ENCODE measurements at places on chromosomes 7 and 10. TPM values are rescaled to one million over a fixed set of nuclear protein-coding genes. Genes with fewer than 3 reads are reported as not detected.

The HECW1 gene
- 10.5 TPM for total RNA-seq

The LYZL2 gene
- total RNA-seq, result not detected

DNA sequence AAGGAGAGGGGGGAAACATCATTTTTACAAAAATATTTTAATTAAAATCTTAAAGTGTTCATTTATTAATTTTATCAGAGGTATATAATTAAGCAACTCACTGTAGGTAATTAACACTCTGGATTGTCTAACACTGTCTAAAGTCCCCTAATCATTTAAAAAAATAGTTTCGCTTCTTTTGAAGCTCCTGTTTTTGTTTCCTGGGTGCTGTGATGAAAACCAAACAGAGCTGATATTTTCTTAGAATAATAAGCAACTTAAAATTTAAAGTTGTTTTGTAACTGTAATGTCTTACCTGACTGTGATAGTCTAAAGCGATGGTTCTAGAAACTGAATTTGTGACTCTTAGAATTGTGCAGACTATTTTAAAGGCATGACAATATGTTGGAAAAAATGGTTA is 961.0 kb downstream of the GATA3 start:
- no peak overlapping the region for H3K4me3 ChIP-seq
- no peak for DNase-seq
- H3K4me1 ChIP-seq, result no peaks in the 10 kb centered on the region
- H3K36me3 ChIP-seq, result no peaks in the 10 kb centered on the region

DNA sequence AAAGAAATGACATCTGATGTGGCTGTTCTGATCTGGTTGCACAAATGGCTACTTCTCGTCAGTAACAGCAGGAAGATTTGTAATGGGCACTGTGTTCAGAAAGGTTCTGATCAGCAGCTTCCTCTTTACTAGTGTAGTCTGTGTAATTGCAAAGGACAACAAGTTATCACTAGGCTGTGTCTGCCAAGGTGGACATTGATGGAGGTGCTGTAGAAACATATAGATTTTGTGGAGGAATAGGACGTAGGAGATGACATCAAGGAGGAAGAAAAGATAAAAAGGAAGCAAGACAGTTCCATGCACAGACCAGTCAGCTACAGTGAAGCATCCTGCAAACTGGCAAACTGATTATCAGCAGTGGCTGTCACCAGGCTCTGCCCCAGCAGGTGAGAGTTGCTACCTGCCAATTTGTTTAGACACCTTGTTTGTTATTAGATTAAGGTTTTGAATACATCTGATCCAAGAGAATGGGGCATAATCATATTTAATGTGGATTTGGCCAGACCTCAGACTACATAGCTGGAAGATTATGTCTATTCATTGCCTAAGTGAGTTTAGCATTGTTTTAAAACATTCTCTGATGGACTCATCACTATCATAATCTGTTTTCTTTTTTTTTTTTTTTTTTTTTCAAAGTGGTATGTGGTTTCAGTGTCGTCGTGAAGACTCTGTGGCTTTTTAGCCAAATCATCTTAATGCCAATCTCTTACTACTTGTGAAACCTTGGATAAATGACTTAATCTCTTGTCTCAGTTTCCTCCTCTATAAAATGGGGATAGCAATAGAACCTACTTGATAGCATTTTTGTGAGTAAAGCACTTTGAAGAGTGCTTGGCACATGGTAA is 417.9 kb upstream of the LRGUK start:
- no peak for DNase-seq
- H3K4me1 ChIP-seq, result no peaks in the 10 kb centered on the region
- no peaks in the 10 kb centered on the region for H3K36me3 ChIP-seq
- H3K27ac ChIP-seq, result no peak overlapping the region
- no peak overlapping the region for H3K4me3 ChIP-seq
- no peaks in the 10 kb centered on the region for H3K27me3 ChIP-seq

GRCh38 chr10:47361293-47361692 is 13.1 kb downstream of the RBP3 start:
- peak; percentile 44 for DNase-seq
- H3K27ac ChIP-seq, result no peak overlapping the region
- H3K4me1 ChIP-seq, result peaks cover 3% of the 10 kb centered on the region

- H3K4me3 ChIP-seq, result no peak overlapping the region
- no peak overlapping the region for H3K27ac ChIP-seq
- H3K36me3 ChIP-seq, result no peaks in the 10 kb centered on the region
- no peaks in the 10 kb centered on the region for H3K27me3 ChIP-seq
- DNase-seq, result no peak
These were observed 220.1 kb upstream of the RNF32 start for GRCh38 chr7:156420496-156420895.

- no peak for DNase-seq
- no peaks in the 10 kb centered on the region for H3K4me1 ChIP-seq
- no peak overlapping the region for H3K27ac ChIP-seq
- no peaks in the 10 kb centered on the region for H3K36me3 ChIP-seq
- no peak overlapping the region for H3K4me3 ChIP-seq
These were observed 28.4 kb upstream of the SORCS3 start for GRCh38 chr10:104612571-104613205.

DNA sequence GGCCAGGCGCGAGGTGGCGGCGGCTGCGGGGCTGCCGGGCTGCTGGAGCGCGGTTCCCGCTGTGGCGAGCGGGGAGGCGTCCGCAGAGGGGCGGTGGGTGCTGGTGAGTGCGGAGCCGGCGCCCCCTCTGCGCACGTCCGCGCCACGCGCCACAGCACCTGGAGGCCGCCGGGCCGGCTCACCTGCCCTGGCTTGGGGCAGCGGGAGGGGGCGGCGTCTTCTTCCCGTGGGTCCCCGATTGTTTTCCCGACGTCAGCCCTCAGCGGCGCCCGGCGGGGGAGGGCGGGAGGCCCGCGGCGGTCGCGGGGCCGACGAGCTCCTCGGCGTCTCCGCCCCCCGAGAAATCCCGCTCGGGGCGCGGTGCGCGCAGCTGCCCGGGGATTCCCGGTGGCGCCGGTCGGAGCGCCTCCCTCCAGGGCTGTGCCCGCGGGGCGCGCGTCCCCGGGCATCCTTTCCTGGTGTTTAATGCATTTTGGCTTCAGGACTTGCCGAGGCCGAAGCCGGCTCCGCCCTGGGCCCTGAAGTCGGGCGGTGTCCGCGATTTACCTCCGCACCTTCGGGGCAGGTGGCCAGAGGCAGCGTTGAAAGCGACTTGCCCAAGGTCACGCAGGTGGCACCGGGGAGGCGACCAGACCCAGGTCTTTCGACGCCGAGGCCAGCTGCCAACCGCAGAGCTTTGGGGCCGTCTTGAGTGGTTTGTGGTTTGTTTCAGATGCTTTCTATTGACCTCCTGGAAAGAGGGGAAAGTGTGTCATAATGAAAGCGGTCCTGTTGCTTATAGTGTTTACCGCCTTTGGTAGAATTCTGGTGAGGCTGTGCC is 561 bp downstream of the PLEKHA1 start:
- peak overlapping the region; percentile 64 for H3K4me3 ChIP-seq
- H3K4me1 ChIP-seq, result no peaks in the 10 kb centered on the region
- DNase-seq, result peak; percentile 78
- H3K27me3 ChIP-seq, result peaks cover 6% of the 10 kb centered on the region

Measured in H1 (cell line).